Effector memory CD8-positive, alpha-beta T cell (primary cell): ENCODE measurements at places on chromosomes 13 and 19.

GRCh38 chr13:21147827-21148226 lies 28.5 kb downstream of the SKA3 start:
- no peak for DNase-seq

- DNase-seq, result no peak
Observed at GRCh38 chr13:100124265-100124664, 35.4 kb downstream of the PCCA start.

DNA sequence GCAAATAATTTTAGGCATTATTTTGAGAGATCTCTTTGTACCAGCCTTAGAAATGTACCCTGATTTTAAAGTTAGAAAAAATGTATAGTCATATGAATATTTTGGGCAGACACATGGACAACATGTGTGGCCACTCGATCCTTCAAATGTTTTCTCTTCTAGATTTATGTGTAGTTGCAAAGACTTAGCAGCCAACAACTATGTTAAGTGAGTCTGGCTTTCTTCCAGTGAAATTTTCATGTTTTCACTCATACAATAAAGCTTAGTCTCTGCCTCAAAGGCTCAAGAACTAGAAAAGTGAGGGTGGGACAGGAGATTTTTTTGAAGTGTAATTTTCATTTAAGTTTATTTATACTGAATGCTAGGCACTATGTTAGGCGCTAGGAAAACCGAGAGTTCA lies 207.7 kb upstream of the DACH1 start:
- no peak for DNase-seq

DNA sequence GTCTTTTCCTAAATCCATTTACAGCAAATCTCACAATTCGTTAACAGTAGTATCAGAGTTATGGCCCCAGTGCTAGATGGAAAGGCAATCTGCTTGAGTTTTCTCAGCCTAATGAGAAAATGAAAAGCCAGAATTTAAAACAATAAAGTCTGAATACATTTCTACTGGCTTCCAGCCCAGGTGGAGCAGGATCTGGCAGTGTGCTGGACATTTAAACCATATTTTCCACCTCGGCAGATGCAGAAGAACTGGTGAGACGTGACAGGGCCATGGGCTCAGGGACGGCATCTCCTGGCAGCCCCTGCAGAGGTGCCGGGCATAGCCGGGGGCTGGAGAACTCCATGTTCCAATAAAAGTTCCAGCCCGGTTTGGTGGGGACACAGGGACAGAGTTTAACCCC lies 7.1 kb downstream of the SMIM7 start:
- no peak for DNase-seq

DNA sequence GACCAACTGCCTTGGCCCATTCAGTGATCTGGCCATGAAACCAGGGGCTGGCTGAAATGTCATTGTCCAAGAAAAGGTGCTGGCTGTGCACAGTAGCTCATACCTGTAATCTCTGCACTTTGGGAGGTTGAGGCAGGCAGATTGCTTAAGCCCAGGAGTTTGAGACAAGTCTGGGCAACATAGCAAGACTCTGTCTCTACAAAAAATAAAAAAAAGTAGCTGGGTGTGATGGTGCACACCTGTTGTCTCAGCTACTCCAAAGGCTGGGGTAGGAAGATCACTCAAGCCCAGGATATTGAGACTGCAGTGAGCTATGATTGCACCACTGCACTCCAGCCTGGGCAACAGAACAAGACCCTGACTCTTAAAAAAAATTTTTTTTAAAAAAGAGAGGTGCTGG lies 28.6 kb upstream of the C19orf12 start:
- DNase-seq, result no peak

DNA sequence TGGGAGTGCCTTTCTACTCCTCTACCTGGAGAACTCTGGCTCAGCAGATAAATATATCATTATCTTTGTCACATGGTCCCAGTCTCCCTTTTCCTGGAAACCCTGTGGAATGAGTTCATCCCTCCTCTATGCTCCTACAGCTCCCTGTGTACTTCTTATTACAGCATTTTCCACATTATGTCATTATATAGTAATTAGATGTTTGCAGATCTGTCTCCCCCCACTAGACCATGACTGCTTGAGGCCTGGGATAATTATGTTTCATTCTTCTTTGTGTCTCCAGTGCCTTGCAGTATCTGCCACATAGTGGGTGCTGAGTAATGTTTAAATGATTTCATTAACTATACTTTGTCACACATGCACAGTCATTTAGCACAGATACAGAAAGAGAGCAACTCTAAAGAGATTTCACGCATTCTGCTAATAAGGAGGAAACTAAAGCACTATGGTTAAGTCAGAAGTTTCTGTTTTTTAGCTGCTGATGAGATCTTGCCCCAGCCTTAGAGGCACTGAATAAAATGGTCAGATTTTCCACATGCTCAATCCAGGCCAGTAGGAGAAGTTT lies 66.1 kb upstream of the DIAPH3 start:
- DNase-seq, result no peak

DNA sequence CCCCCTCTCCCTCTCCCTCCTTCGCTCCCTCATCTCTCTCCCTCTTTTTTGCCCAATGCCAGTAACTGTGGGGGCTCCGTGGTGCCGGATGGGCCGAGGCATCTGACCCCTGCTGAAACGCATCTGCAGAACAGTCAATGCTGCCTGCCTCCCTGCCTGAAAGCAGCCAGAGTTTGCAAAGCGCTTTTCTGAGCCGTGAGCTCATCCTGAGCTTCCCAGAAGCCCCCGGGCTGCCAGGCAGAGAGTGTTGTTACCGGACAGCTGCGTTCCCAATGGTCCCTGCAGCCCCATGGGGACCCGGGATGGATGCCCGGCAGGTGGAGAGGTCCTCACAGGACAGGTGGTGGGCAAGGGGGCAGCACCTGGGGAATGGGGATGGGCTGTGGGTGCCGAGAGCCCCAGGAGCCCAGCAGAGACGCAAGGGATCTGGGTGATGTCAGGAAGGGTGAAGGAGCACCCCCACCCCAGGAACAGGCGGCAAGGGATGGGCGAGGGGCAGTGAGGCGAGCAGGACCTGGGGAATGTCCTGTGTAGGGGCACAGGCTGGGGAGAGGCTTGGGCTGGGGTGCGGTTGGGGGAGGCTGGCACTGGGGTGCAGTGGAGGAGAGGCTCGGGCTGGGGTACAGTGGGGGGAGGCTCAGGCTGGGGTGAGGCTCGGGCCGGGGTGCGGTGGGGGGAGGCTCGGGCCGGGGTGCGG lies 33.0 kb downstream of the GPX4 start:
- DNase-seq, result no peak

- peak; percentile 18 for DNase-seq
Observed at GRCh38 chr13:21557995-21558394, 46.0 kb downstream of the MICU2 start.

GRCh38 chr13:42667638-42668037 lies 93.7 kb downstream of the TNFSF11 start:
- DNase-seq, result no peak

- peak; percentile 80 for DNase-seq
Observed at GRCh38 chr19:11987405-11988281, 22.8 kb downstream of the ZNF763 start.

GRCh38 chr19:56367829-56368711 lies 25.3 kb downstream of the ZNF582 start:
- peak; percentile 61 for DNase-seq

- no peak for DNase-seq
Observed at GRCh38 chr13:41966671-41967070, 5.8 kb upstream of the VWA8 start.

DNA sequence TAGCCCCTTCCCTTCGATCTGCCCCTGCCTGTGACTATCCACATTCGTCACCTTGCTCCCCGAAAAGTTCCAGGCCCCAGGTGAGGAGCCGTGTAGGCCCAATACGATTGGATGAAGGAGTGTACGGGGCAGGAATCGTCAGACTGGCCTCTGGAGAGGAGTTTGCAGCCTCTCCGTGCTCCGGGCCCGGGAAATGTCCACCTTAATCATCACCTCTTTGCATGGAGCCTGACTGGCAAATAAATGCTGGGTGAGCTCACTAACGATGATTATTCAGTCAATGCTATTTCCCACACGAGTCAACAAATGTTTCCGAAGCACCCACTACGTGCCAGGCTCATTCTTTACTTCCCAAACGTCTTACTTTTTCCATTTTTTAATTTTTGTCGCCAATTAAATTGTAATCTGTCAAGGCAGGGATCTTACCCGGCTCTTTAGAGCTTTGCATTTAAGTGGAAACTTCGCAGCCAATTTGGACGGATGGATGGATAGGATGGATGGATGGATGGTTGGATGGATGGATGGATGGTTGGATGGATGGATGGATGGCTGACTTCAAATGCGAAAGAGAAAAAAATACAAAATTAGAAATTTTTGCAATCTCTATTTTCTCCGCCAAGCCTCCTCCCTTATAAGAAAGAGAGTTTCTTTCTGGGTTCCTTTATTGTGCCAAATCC lies 45.8 kb downstream of the TGDS start:
- DNase-seq, result no peak

DNA sequence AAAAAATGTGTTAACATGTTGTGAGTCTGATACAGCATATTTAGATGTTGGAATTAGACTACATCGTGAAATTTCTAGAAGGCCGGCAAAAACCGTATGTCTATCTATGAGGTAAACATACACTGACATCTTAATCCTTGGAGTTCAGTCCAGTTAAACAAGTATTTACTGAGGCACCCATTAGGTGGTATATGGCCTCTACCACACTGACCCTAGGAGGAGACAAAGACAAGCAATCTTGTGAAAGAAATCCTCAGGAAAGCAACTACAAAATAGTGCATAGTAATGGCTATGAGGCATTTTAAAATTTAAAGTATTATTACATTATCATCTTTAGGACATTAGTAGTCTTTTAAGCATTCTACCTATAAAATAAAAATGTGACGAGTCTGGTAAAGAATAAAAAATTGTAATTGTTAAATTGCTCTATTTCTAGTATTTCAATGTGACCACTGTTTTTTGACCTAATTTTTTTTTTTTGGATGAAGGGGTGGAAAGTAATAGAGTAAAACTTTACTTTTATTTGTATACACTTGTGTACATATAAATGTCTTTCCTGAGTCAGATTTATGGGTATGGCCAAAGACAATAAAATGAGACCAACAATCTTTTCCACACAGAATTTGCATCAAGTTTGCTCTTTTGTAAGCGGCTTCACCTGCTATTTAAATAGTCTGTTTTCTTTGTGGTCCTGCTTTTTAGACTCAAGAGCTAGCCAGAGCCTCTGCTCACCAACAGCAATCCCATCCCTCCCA lies 50.5 kb downstream of the KATNAL1 start:
- no peak for DNase-seq

GRCh38 chr13:32007494-32007893 lies 24.1 kb upstream of the FRY start:
- DNase-seq, result no peak
